Mammary microvascular endothelial cell (primary cell): ENCODE measurements at places on chromosomes 7 and 10. TPM values are rescaled to one million over a fixed set of nuclear protein-coding genes. Genes with fewer than 3 reads are reported as not detected.

ASB15 gene
- total RNA-seq: not detected in 2 replicates

OR13A1 gene
- not detected in 2 replicates for total RNA-seq

CTAGE6 gene
- not detected in 2 replicates for total RNA-seq

GPER1 gene
- 0.79 and 2.0 TPM in 2 replicates for total RNA-seq

ANXA8 gene
- not detected in 2 replicates for total RNA-seq

ZNF33B gene
- 9.0 and 17.5 TPM in 2 replicates for total RNA-seq

EBLN1 gene
- total RNA-seq: not detected in 2 replicates
